ENCODE measurements at places on chromosomes 7 and 10.

DNA sequence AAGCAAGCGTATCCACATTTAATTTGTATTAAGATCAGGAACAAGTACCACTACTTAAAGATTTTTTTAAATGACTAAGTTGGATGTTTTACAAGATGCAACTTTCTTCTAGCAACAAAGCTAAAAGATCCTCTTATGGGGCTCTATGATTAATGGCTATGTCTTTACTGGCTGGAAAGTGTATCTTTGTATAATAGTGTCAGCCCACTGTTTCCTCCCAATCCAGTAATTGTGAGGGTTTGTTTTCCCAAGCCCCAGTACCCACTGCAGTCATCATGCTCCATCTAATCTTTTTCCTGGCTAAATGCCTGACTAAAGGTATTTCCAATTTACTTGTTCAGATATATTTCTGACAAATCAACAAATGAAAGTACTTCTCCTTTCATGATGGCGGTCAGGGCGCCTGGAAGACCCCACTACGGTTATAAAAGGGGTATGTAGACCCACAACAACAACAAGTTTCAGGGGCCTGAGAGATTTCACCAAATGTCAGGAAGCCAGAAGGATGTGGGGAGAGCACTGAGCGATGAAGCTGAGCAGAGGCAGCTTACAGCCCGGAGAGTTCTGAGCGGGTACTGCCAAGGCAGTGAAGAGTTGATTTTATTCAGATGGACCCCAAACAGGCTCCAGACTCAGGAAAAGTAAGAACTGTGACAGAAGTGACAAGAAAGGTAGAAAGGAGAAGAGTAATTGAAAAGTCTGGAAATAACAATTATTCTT, 222.6 kb upstream of the KLF14 start:
- DNase-seq: no peak
- no peaks in the 10 kb centered on the region for H3K27me3 ChIP-seq
- H3K36me3 ChIP-seq: peaks cover 56% of the 10 kb centered on the region
- H3K4me1 ChIP-seq: peaks cover 65% of the 10 kb centered on the region

GRCh38 chr7:2927592-2927991, 83.5 kb upstream of the GNA12 start:
- H3K36me3 ChIP-seq: no peaks in the 10 kb centered on the region
- DNase-seq: no peak
- H3K4me1 ChIP-seq: peaks cover 9% of the 10 kb centered on the region
- no peak overlapping the region for H3K27ac ChIP-seq
- H3K4me3 ChIP-seq: no peak overlapping the region
- peaks cover 2% of the 10 kb centered on the region for H3K27me3 ChIP-seq

GRCh38 chr10:100479037-100479436, 16.2 kb downstream of the WNT8B start:
- no peak for DNase-seq
- H3K27ac ChIP-seq: no peak overlapping the region
- H3K4me3 ChIP-seq: no peak overlapping the region

GRCh38 chr10:82497439-82497838, 622.4 kb downstream of the NRG3 start:
- no peaks in the 10 kb centered on the region for H3K4me1 ChIP-seq
- no peaks in the 10 kb centered on the region for H3K27me3 ChIP-seq
- H3K4me3 ChIP-seq: no peak overlapping the region
- H3K27ac ChIP-seq: no peak overlapping the region
- no peaks in the 10 kb centered on the region for H3K36me3 ChIP-seq

DNA sequence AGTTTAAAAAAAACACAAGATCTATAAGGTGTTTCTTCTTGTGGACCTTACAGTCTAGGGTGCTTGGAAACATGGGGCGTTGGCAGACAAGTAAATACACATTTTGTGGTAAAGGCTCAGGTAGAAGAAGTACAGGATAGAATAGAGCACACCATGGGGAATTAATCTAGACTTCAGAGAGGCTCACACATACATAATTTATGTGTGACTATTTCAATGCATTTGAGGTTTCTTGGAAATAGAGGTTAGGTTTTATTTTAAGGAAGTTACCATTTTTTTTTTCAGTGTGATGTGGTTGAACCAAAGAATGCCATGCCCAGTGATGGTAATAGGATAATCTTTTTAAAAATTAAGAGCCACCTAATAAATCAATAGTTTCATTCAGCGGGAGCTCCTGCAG, 12.8 kb downstream of the CFTR start:
- H3K4me1 ChIP-seq: no peaks in the 10 kb centered on the region
- H3K36me3 ChIP-seq: no peaks in the 10 kb centered on the region
- no peak overlapping the region for H3K4me3 ChIP-seq
